Right kidney (tissue), 9 donors: ENCODE measurements at places on chromosomes 16 and 17.

DNA sequence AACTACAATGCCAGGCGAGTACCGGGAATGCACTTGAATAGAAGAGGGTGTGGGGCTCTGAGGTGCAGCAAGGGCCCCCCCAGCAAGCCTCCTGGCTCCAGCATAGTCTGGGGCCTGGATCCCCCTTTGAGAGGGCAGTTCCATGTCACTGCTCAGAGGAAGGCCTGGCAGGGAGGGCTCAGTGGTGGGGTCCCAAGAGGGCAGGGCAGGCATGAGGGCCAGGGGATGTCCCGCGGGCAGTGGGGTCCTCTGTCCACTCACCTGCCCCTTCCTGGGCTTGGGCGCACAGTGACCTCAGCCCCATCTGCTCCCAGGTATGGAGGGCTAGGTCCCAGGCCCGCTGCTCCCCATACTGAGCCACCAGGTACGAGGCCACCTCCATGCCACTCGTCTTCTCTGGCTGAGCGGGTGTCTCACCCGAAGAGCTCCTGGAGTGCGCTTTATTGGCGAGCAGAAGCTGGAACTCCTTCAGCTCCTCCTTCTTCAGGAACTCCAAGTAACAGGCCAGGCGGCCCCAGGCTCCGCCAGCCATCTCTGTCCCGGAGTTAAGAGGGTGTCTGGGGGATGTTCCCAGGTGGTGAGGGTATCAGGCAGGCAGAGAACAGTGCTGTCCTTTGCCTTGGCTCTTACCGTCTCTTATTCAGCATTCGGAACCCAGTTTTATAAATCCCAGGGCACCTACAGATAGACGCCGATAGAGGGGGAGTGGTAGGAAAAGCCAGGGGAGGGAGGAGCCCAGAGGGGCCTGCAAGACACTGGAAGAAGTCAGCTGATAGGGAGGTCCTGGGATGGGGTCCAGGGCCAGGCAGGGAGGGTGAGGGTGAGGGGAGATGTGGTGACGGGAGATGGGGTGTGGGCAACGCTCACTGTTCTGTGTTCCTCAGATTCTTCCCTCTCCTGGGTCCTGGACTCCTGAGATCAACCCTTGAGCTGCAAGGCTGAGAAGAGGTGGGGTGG, 605 bp downstream of the NLRP1 start:
- DNase-seq, result no peak

- no peak for DNase-seq
Measured at GRCh38 chr16:1098266-1098991, 2.4 kb upstream of the C1QTNF8 start.

DNA sequence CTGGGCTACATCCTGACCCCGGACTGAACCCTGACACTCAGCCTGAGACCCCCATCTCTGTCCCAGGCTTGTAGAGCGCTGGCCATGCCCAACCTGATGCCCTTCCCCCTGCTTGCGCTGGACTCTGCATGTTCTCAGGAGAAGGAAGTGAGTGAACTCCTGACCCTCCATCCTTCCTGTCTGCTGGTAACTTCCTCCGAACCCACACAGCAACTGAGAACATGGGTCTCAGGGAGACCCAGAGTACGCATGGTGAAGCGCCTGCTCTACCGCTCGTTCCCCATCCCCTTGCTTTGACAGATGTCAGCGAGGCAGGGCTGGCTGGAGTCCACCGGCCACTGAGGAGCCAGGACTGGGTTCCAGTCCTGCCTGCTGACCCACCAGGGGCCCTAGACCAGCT, 6.1 kb downstream of the CAMKK1 start:
- no peak for DNase-seq

GRCh38 chr16:27515874-27516353, 33.8 kb downstream of the GTF3C1 start:
- DNase-seq, result no peak

- no peak for DNase-seq
Measured at GRCh38 chr16:50702725-50703124, 9.3 kb downstream of the NOD2 start.

- DNase-seq, result no peak
Measured at GRCh38 chr16:50381679-50382440, 13.1 kb upstream of the BRD7 start.

GRCh38 chr16:12740986-12741610, 62.6 kb downstream of the CPPED1 start:
- DNase-seq, result no peak

DNA sequence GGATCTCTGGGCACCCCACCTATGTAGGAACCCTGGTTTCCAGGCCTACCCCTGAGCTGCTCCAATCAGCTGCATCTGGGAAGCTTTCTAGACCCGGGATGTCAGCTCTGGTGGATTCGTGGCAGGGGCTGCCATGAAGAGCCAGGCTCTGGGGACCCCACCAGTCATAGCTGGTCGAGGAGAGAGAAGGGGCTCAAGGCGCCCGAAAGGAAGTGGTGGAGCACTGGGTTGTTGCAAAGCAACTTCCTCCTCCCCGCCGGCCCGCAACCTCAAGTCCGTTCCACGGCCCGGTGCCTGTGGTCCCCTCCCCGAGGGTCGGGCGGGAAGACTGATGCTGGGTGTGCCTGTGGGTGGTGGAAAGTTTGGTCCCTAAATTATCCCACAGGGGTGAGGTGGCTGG, 10.2 kb downstream of the TBKBP1 start:
- no peak for DNase-seq

DNA sequence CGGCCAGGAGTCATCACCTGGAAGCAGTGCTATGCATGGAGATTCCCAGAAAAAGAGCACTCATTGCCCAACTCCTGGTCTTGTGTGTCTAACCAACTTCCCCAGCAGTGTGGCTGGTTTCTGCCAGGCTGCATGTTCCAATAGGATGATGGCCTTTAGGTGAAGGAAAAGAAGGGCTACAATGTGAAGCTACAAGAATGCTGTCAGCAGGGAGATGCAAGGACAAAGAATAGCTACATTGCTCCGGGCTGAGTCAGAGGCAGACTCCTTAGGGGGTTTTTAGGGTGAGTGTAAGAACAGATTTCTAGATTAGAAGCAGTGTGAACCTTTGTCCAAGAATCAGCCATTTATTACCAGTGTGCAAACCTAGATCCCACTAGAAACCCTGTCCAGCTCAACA, 63.0 kb upstream of the DNAH9 start:
- DNase-seq, result no peak

DNA sequence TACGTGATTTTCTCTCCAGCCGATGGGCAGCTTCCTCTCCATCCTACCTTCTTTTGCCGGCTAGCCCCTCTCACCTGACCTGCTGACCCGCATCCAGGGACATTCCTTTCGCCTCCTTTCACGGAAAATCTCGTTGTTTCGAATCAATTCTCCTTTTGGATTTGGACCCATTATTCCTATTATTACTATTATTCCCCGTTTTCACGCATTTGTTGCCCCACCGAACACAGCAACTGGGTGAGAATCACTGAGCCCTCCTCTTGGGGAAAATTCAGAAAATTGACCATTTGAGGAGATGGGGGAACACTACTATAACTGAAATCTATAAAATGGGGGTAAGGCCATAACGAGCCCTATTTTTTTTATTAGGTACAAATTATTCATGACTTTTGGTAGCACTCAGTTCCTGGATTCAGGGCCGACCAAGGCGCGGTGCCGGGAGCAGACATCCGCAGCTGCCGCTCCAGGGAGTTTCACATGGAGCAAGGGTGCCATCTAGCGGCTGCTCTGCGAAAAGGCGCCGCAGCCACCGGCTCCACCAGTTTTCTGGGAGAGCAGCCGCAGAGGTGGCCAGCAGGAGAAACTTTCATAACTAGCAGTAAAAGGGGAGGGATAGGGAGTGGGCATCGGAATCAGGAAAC, 3.3 kb upstream of the HOXB8 start:
- DNase-seq, result peak; percentile 90

- no peak for DNase-seq
Measured at GRCh38 chr17:58605986-58606385, 85.9 kb downstream of the TEX14 start.

GRCh38 chr17:28319598-28319935, 567 bp downstream of the TMEM97 start:
- no peak for DNase-seq

DNA sequence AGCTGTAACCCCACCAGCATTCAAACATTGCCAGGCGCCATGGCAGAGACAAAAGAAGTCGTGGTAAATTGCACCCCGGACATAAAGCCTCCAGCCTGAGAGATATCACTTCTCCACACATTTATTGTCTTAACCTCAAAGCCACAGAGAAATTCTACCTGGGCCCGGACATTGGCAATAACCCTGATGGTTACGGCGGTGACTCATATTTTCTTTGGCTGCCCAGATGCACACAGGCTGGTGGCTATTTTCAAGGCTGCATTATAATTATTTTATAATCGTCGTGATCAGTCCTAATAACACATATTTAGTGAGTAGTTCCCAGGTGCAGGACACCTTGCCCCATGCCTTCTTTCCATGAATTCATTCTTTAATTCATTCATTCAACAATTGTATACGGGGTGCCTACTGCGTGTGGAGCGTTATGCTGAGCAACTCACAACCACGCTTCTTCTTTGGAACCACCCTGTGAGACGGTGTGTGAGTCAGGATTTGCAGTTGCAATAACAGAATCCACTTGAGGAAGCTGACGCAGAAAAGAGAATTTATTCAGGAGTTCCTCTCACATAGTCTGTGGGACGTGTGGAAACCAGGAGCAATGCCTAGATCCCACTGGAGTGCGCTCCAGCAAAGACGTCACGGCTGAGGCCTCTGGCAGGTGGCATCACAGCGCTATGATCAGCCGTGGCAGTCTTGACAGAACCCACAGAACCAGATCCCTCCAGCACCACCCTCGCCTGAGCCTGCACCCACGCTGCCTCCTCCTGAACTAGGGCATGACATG, 245.7 kb downstream of the FOXL1 start:
- no peak for DNase-seq

DNA sequence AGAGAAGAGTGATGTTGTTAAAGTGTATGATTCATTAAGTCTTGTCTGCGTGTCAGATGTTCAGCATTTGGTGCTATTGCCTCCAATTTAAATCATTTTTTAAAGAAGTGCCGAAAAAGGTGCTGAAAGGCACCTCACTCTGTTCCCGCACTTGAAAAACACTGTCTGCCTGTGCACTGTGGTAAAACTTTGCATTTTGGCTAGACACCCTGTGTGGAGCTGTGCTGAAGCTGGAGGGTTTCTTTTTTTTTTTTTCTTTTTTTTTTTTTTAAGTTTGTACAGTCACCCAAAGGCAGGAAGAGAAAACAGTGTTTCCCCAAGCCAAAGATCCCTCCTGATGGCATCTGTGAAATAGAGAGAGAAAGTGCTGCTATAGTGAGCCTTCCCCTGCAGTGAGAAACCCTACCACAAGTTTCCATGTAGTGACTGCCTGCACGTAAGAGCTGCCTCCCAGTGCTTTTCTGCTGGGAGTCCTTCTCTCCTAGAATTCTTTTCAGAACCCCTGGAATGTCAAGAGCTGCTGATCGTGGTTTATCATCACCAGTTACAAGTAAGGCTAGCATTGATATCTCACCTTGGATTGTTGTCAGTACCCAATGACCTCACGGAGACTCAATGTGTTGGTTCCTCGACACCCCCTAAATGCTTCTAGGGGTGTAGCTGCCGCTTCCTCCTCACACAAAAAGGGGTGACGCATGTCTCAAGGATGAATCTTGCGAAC, 116.0 kb upstream of the SOX9 start:
- DNase-seq, result no peak

DNA sequence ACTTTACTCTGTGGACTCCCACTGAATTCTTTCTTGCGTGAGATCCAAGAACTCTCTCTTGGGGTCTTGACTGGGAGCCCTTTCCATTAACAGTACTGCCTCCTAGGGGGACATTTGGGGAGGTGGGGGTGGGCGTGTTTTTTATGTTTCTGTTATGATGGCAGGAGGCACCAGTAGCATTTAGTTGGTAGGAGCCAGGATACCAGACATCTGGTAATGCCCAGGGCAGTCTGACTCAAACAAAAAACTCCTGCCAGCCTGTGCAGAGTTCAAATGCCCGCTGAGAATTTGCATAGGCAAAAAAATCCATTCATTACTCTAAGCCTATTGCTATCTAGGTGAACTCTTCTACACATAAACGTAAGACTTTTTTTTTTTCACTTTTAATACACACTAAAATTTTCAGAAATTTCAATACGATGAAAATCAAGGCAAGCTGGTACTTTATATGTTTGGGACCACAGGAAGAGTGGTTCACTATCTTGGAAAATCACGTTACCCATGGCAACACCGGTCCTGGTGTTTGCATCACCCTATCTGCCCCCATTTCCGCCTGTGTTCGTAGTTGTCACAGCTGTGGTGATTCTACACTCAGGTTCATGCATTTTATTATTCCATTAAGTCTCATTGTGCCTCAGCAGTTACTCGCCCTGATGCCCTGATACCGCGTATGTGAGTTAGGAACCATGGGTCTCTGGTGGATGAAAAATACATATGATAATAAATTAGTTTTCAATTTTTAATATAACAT, 121.1 kb upstream of the XYLT1 start:
- DNase-seq, result no peak

GRCh38 chr16:47460711-47461597, at the start of the genes ITFG1 and PHKB:
Gene ITFG1, minus strand, starts transcription at chr16:47461063. Its CDS starts 18 bp downstream, at chr16:47461045.
Gene PHKB, plus strand, starts transcription at chr16:47461331. Its CDS starts 20 bp downstream, at chr16:47461351.
- DNase-seq, result peak; percentile 99

GRCh38 chr17:1920948-1921351, 91.1 kb downstream of the RPA1 start:
- no peak for DNase-seq

GRCh38 chr17:30599428-30600059, 122.3 kb downstream of the GOSR1 start:
- DNase-seq, result no peak

DNA sequence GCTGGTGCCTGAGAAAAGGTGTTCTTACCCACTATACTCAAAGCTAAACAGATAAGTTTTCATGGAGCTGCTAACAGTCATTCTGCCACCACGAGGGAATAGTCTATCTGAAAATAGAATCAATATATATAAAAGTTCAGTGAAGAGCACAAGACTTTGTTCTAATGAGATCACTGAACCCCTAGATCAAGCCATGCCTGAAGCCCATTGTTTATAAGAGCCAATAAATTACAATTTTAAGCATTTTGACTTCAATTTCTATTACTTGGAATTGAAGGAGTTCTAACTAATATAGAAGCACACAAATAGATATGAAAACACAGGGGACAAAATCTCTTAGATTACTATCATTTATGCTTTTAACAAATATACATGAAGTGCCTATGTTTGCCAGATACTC, 24.4 kb upstream of the ERCC4 start:
- DNase-seq, result no peak

GRCh38 chr17:673200-673681, 41.4 kb downstream of the VPS53 start:
- no peak for DNase-seq

- DNase-seq, result no peak
Measured at GRCh38 chr17:63927464-63928171, 4.5 kb downstream of the CD79B start.

DNA sequence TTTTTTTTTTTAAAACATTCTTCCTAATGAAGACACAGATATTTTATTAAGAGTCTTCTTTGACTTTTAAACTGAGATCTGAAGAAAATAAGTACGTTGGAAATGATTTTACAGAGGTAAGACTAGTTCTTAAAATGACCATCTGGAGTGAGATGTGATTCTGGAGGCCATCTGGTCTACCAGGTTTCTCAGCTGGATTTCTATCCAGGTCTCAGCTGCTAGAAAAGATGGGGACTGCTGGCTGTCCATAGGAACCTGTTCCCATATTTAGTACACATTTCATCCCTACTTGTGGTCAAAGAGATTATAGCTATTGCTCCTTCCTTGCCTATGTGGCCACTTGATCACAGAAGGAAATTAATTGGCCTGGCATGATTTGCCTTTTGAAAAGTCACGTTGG, 12.2 kb downstream of the PMFBP1 start:
- no peak for DNase-seq

GRCh38 chr17:12821376-12821940, 32.2 kb downstream of the ARHGAP44 start:
- DNase-seq, result no peak

GRCh38 chr16:64903770-64904169, 218.1 kb downstream of the CDH11 start:
- DNase-seq, result no peak

GRCh38 chr16:75099075-75099667, 17.4 kb downstream of the LDHD start:
- no peak for DNase-seq
